Stimulated activated CD4-positive, alpha-beta T cell treated with anti-CD3 and anti-CD28 coated beads, Interleukin-2, amount 100 ng/mL, for 24 hours (primary cell): ENCODE measurements at places on chromosomes 12 and 14.

GRCh38 chr14:100896369-100897060 lies 7.0 kb downstream of the RTL1 start:
- no peak for DNase-seq

DNA sequence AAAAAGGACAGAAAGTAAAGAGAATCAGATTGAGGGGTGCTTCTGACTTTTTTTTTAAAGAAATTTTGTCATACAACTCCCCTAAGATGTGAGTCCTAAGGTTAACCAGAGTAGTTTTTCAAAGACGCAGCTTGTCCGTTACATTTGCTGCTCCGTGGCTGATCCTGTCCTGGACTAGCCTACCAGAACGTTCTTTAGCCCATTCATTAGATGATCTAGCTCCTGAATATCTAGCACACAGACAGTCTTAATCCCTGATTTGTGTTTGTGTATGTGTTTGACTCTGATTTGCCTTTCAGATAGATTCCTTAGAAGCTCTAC lies 60.3 kb downstream of the SAMD4A start:
- DNase-seq, result no peak

- DNase-seq, result no peak
Measured at GRCh38 chr14:80477388-80478160, 266.3 kb upstream of the DIO2 start.

GRCh38 chr12:32997471-32997870 lies 100.9 kb upstream of the PKP2 start:
- no peak for DNase-seq

GRCh38 chr12:102201436-102202061 lies 3.9 kb upstream of the PMCH start:
- no peak for DNase-seq

GRCh38 chr14:61661471-61662400 lies 33.6 kb upstream of the HIF1A start:
- DNase-seq, result no peak

DNA sequence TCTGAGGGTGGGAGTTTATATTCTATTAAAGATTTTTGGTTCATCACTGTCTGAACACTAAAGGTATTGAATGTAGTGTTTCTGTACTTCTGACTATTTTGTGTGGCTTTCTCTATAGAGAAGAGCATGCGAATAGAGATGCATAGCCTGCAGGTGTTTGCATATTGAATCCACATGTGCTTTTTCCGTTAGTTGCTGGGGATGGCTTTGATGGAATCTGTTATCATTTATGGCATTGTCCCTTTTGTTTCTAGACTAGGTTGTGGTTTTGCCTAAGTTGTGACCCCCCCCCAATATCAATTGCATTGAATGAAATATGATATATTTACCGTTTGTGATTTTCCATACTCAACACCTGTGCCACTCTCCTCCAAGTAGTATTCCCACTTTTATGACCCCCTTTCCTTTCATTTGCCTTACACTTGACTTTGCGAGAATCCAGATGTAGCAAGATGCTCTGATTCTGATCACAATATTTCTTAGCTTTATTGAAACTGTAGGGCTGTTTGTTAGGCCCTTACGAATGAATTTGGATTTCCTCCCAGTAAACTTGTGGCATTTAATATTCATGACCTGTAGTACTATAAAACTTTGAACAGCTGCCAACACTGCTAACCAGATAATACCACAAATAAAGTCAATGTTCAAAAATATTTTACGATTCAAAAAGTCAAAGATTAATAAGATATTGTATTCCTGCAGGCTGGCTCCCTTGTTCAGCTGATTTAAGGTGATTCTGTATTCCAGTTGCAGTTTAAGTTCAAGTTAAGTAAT lies 176.4 kb downstream of the TMTC2 start:
- DNase-seq, result no peak

DNA sequence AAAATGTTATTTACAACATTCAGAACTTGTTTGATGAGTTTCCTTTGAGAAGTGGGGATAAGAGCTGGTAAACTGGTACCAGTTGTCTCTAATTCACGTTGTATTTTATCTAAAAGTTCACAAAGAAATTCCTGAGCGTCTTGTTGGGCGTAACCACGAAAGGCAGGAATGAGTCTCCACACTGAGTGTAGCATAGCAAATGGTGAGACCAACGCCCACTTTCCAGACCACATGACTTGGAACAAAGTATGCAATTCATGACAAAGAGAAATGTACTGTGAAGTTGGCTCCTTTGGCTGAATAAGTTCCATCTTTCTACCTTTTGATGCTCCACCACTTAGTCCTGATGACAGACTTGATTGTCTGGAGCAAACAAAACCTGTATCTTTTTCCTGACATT lies 18.4 kb downstream of the USP44 start:
- no peak for DNase-seq

GRCh38 chr14:49306152-49306751 lies 279.9 kb downstream of the RPS29 start:
- no peak for DNase-seq

GRCh38 chr12:115325858-115326257 lies 641.9 kb upstream of the TBX3 start:
- no peak for DNase-seq

DNA sequence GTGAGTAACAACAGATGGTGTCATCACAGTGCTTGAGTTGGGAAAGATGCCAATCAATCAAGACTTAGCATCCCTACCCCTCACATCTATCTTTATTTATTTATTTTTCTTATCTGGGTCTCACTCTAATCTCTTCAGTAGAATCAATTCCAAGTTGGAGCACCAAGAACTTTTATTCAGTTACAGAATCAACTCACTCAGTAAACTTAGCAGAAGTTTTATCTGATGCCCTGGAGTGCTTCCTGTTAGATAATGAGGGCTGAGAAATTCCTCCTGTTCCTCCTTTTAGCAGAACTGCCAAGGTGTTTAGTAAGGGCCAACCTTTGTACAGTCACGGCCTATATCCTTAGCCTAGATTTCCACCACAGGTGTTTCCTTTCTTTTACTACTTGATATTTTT lies 11.3 kb upstream of the SLC5A8 start:
- DNase-seq, result no peak

- no peak for DNase-seq
Measured at GRCh38 chr14:102604183-102604582, 11.7 kb downstream of the RCOR1 start.

DNA sequence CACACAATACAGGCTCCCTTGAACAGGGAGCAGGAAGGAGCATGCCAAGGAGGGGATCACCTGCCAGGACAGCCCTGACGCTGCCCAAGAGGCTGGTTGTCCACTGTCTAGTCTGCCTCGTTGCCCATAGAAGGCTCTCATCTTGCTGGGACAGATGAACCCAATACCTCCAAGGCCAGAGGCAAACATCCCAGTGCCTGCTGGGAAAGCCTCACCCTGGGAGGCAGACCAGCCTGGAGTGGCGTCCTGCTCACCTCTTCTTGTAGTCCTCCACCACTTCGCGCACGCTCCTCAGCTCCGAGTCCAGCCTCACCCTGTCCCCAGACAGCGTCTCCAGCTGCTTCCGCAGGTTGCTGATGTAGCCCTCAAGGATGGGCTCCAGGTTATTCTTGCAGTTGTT lies 2.4 kb downstream of the KRT73 start:
- no peak for DNase-seq

GRCh38 chr12:43069768-43070221 lies 480.2 kb upstream of the PRICKLE1 start:
- no peak for DNase-seq

GRCh38 chr12:19757317-19757877 lies 318.1 kb downstream of the AEBP2 start:
- no peak for DNase-seq
